ENCODE measurements at places on chromosomes 5 and 9.

DNA sequence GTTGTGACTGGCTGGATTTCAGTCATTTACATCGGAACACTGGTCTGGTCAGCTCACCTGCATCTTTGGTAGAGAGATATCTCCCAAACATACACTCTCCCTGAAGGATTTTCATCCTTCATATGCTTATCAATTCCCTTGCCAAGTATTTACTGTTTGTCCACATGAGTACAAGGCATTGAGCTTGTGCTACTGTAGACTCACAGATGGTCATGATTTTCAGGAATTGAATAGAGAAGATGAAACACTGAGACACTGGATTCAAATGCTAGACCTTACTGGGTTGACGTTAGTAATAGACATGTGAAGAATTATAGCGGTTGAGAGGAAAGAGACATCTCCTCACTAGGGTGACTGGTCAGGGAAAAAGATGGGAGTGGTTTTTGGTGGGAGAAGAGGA lies 62.9 kb upstream of the ABL1 start:
- no peak for DNase-seq

DNA sequence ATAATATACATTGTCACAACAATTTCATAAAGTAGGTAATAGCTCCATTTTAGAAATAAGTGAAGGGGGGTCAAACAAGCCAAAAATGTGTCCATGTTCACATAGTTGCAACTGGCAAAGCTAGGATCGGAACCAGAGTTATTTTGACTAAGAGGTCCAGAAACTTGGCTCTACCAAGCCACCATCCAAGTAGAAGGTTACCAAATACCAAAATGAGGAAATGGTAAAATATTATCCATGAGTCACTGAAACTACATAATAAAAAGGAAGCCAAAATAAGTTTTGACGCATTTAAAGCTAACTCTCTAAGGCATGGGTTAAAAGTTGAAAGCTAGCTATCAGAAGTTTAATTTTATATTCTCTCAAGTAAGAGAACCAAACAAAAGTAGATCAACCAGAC lies 886.9 kb upstream of the DMAC1 start:
- DNase-seq, result no peak

DNA sequence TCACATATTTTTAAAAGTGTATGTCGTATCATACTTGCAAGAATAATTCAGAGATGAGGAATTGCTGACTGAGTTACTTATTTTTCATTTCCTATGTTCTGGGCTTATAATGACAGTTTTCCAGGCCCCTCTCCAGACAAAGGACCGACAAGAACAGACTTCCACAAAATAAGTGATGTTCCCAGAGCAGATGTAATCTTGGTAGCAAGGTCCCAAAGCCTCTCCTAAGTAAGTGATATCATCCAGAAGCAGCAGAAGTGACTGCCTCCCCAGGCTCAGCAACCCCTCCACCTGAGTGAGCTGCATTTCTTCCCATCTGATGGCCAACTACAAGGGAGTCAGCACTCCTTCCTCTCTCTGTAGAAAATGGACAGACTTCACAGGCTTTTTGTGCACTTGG lies 57.1 kb downstream of the SEMA6A start:
- no peak for DNase-seq

- peak; percentile 39 for DNase-seq
These were observed 168.3 kb upstream of the RASA1 start for GRCh38 chr5:87099291-87099839.

GRCh38 chr5:59768152-59769040 lies 125.1 kb downstream of the PDE4D start:
- DNase-seq, result peak; percentile 75

GRCh38 chr5:116404792-116405191 lies 169.8 kb downstream of the SEMA6A start:
- no peak for DNase-seq

- DNase-seq, result no peak
These were observed 34.1 kb downstream of the ZNF483 start for GRCh38 chr9:111559000-111559610.

Data from mucosa of descending colon (tissue), 3 donors.